ENCODE measurements at places on chromosomes 6 and 20. TPM values are rescaled to one million over a fixed set of nuclear protein-coding genes. Genes with fewer than 3 reads are reported as not detected.

Gene MUC22
- not detected for total RNA-seq

Gene KCNK17
- not detected for total RNA-seq

Gene PLA2G7
- total RNA-seq = 0.10 TPM

Gene SEMG1
- not detected for total RNA-seq

Gene MUC21
- total RNA-seq = not detected

Gene NOTCH4
- total RNA-seq = 66.1 TPM

Gene TRIM40
- total RNA-seq = not detected

Gene LIN28B
- 0.06 TPM for total RNA-seq

Gene SYCP2L
- total RNA-seq = 0.29 TPM

Gene MYL9
- total RNA-seq = 91.8 TPM

Gene ENPP1
- total RNA-seq = 1.2 TPM

Gene HNF4A
- total RNA-seq = not detected

Gene TFAP2C
- 0.35 TPM for total RNA-seq

Gene TMEM30A
- 271 TPM for total RNA-seq

Gene OPN5
- not detected for total RNA-seq

Gene AP5S1
- 17.6 TPM for total RNA-seq

Gene AGPAT4
- total RNA-seq = 11.4 TPM

Gene TMEM200A
- total RNA-seq = 9.3 TPM

Gene PAX1
- total RNA-seq = not detected

Gene ANGPT4
- total RNA-seq = not detected

Gene GTSF1L
- not detected for total RNA-seq

Gene FOXQ1
- not detected for total RNA-seq

Gene FGD2
- not detected for total RNA-seq

Gene HMGN4
- 43.0 TPM for total RNA-seq

Gene SIRPD
- 0.19 TPM for total RNA-seq

Gene EYS
- not detected for total RNA-seq

Gene MYMX
- 2.2 TPM for total RNA-seq

Gene GMPR
- 28.8 TPM for total RNA-seq

Gene SCRT2
- not detected for total RNA-seq

Gene DEFB116
- not detected for total RNA-seq

Gene MRS2
- 25.2 TPM for total RNA-seq

Gene SAMD3
- 1.1 TPM for total RNA-seq

Gene KCNB1
- total RNA-seq = not detected

Gene MAP7
- 0.82 TPM for total RNA-seq

Gene FAM217A
- total RNA-seq = not detected

Gene HAO1
- not detected for total RNA-seq

Gene RHAG
- not detected for total RNA-seq

Gene CYP39A1
- total RNA-seq = not detected

Gene RPS6KA2
- 249 TPM for total RNA-seq

Gene THBD
- total RNA-seq = 20.7 TPM

Gene IMPG1
- total RNA-seq = not detected

Gene TAGAP
- total RNA-seq = not detected

Gene TBXT
- not detected for total RNA-seq

Gene BNIP5
- total RNA-seq = not detected

Gene RAET1L
- total RNA-seq = not detected

Gene ZNF391
- 0.53 TPM for total RNA-seq

Gene CTCFL
- not detected for total RNA-seq

Gene THBS2
- 2.6 TPM for total RNA-seq

Gene BACH2
- 1.2 TPM for total RNA-seq

Gene ATP6V1G2
- total RNA-seq = 0.18 TPM

Gene SLC17A9
- 22.9 TPM for total RNA-seq

Gene HLA-DPB1
- total RNA-seq = 8.0 TPM

Gene GRIK2
- 0.39 TPM for total RNA-seq

Gene CD40
- total RNA-seq = 14.0 TPM

Measured in glomerular endothelial cell (primary cell).